ENCODE measurements at places on chromosomes 7 and 10.

DNA sequence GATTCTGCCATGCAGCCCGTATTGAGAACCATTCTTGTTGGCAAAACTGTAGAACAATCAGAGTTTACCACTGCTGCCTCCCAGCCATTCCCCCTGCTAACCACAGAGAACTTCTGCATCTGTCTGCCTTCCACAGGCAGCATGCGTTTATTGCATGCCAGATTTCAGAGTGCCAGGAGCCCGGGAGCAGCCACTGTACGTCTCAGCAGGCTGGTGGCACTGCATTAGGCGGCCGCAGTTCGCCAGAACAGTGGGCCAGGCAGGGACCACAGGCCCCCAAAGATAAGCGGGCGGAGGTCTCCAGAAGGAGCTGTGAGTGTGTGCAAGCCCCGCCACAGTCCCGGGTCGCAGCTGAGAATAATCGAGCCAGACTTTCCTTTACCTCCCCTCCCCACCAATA, 31.8 kb downstream of the ZNF467 start:
- no peak for DNase-seq

DNA sequence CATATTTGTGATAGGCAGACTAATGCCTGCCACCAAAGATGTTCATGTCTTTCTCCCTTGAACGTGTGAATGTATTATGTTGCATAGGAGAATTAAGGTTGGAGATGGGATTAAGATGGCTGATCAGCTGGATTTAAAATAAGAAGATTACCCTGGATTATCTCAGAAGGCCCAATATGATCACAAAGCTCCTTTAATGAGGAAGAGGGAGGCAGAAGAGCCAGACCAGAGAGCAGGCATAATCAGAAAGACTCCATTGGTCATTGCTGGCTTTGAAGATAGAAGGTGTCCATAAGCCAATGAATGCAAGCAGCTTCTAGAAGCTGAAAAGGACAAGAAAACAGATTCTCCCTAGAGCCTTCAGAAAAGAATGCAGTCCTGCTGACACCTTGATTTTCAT, 410.3 kb downstream of the GRM8 start:
- DNase-seq: no peak

- no peak for DNase-seq
Observed at GRCh38 chr7:27096768-27097514, 1.1 kb upstream of the HOXA1 start.

- DNase-seq: peak; percentile 60
Observed at GRCh38 chr7:130242198-130243014, 24.3 kb upstream of the CPA2 start.

GRCh38 chr10:61994405-61995219, 93.1 kb downstream of the ARID5B start:
- no peak for DNase-seq

GRCh38 chr10:130227883-130228282, 91.7 kb downstream of the GLRX3 start:
- DNase-seq: no peak

DNA sequence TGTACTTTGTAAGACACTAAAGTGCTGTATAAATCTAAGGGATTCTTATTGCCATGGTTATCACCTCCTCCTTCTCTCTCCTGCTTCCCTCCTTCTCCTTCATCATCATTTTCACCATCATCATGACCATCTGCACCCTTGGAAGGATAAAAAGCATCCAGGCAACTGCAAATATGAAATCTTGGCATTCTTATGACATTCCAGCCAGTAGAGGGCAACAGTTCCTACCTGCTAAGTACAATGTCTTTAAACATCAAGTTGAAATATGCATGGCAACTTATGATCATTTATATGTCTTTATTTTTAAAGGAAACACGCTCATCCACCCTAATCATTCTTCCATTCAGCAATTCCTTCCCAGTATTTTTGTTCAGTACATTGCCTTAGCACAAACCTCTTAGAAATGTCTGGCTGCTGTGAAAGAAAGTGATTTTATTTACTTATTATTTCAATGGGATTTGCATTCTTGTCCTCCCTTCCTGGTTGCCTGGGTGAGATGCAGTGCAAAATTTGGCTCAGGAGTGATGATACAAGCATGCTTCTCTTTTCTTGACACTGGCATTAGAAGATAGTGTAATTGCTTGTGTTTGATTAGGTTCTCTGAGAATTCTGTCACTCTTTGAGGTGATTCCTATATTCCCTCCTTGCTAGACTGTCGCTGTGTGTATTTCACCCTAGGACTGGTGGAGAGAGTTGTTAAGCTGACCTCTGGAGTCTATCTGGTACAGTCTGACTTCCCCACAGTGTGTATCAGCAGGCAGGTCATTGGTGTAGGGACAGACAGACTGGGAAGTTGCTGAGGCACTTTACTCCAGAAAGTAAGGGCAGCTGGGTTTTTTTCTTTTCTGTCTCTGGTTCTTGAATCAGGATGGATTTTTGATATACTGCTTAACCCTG, 188.5 kb upstream of the BMPER start:
- DNase-seq: no peak

DNA sequence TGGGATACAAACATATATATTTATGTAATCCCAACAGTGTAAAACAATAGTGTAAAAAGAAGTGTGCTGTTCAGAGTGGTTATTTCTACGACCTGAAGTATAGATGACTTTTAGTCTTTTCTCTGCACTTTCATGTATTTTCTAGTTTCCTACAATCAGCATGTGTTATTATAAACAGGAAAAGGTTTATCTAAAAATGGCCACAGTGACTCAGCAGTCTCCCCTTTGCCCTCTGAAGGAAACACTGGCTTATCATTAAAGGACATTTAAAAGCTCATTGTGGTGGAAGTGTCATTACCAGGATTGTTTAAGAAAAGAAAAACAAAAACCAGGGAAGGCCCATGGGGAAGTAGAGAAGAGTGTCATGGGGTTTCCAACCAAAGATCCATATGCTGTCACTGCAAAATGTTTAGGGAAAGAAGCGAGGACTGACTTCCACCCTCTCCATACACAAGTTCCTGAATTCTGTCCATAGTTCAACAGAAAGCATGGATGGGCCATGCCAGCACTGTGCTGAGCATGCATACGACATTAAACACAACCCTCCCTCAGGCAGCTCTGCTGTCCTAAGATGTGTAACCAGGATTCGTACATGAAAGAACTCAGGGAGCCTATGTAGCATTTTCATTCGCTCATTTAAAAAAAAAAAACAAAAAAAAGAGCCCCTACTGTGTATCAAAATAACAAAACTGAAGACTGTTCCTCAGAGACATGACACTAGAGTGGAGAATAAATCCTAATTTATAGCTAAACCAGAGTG, 10.2 kb downstream of the CYREN start:
- no peak for DNase-seq

- DNase-seq: no peak
Observed at GRCh38 chr7:37848297-37848696, at the start of gene NME8. Gene NME8 (plus strand): TSS chr7:37848597. CDS start chr7:37850267, 1,670 bp downstream.

DNA sequence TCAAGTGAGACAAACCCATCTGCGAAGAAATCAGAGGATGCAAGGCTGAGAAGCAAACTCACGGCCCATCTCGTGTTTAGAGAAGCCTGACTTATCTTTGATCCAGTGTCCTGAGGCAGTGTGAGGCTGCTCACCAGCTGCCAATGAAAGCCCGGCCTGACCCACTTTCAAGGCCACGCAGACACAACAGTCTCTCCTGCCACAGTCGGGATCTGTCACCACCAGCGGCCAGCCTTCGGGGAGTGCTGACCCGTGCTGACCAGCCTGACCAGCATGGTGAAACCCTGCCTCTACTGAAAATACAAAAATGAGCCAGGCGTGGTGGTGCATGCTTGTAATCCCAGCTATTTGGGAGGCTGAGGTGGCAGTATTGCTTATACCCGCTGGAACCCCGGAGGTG, 7.4 kb upstream of the DNAJB6 start:
- DNase-seq: no peak

GRCh38 chr7:155962191-155962967, 150.1 kb upstream of the SHH start:
- peak; percentile 38 for DNase-seq

- DNase-seq: no peak
Observed at GRCh38 chr10:106816318-106817085, 348.0 kb downstream of the SORCS1 start.

DNA sequence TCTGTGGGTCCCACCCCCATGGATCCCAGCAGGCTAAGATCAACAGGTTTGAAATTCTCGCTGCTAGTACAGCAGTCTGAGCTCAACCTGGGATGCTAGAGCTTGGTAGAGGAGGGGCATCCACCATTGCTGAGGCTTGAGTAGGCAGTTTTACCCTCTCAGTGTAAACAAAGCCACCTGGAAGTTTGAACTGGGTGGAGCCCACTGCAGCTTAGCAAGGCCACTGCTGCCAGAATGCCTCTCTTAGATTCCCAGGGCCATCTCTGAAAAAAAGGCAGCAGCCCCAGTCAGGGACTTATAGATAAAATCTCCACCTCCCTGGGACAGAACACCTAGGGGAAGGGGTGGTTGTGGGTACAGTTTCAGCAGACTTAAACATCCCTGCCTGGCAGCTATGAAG, 190.0 kb upstream of the CACNA2D1 start:
- no peak for DNase-seq

DNA sequence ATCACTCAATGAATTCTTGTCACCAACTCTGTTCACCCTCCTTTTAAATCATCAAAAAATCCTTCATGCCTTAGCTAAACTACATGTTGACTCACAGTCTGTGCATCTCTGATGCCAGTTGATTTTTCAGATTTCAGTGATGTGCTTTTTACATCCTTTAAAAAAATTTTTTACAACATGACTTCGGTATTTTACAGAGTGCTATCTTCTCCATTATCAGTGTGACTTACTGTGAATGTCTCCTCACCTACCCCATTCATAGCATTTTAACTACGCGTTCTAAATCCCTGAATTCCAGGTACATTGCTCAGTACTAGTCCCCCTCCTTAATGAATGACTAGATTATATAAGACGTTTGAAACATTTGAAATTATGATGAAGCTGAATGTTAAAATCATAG, 98.7 kb downstream of the DNAH11 start:
- DNase-seq: no peak

GRCh38 chr10:75956624-75957023, 525.2 kb downstream of the LRMDA start:
- no peak for DNase-seq

GRCh38 chr10:128316925-128317324, 190.7 kb upstream of the MKI67 start:
- DNase-seq: no peak

DNA sequence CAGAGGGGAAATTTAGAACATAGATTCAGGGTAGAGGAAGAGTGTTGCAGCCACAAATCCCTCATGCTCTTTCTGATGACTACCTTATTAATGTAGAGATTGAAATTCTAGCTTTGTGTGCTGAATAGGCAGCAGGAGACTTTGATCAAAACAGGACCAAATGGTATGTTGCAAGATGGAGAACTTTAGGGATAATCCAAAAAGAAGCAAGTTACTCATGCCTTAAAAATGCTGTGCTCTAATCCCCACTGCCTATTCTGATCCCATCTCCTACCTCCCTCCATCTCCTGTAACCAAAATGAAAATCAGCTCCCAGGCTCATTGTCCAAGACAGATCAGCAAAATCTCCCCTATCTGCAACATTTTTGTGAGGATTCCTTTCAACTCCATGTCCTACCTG, 31.3 kb downstream of the CH25H start:
- DNase-seq: no peak

- no peak for DNase-seq
Observed at GRCh38 chr7:14351167-14351566, 361.7 kb upstream of the ETV1 start.

DNA sequence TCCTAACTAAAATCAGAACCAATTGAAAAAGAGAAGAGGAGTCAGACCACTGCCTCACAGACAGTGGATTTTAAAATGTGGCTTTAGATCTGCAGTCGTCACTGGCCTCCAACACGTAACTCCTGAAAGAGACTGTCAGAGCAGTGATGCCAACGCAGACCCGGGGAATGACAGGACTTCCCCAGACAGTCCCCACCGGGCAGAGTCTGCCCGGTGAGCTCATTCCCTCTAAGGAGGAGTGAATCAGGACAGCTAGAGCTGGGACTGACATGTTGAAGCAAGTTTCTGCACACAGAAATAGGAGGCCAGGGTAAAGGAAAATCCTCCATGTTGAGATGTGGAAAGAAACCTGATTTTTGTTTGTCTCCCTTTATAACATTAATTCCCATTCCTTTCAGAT, 105.0 kb downstream of the TES start:
- DNase-seq: no peak

- no peak for DNase-seq
Observed at GRCh38 chr7:16881844-16882243, at the start of gene AGR3. Gene AGR3 (minus strand): TSS chr7:16881983. CDS start chr7:16878618, 3,365 bp downstream.

GRCh38 chr10:11335881-11336430, 275.5 kb downstream of the USP6NL start:
- DNase-seq: no peak

- no peak for DNase-seq
Observed at GRCh38 chr10:128186959-128187787, 61.0 kb upstream of the MKI67 start.

DNA sequence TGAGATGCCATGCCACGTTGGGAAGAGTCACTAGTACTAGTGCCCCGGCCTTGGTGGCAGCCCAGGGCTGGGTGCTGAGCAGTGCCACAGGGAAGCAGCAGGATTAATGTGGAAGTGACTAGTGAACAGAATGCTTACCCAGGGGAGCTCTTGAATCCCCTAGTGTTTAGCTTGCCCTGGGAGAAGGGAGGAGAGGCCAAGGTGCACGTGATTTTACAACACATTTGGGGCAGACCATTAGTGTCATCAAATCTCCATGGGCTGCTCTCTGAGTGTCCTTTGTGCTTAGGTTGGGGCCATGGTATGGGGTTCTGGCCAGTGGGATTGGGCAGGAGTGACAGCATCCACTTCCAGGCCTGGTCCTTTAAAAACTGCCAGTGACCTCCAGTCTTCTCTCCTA, 37.5 kb downstream of the ARHGAP22 start:
- no peak for DNase-seq

DNA sequence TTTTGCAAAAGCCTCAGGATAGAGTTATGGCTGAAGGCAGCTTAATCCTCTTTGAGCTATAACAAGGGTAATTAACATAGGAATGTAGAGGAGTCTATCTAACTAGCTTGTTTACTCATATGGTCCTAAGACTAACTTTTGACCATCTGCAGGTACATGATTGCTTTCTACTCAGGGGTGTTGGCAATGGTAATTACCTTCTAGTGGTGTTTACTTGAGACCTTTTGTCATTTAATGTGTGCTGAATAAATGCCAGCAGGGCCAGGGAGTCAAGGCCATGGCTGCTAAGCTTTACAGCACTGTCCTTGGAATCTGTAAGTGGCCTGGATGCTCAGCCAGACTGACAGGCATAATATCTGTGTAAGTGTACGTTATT, 1325.0 kb downstream of the XPNPEP1 start:
- DNase-seq: no peak

GRCh38 chr7:70553364-70553763, 578.6 kb upstream of the GALNT17 start:
- DNase-seq: no peak

- DNase-seq: no peak
Observed at GRCh38 chr10:31926765-31927564, 1.7 kb downstream of the ARHGAP12 start.
